Stimulated activated CD4-positive, alpha-beta T cell treated with anti-CD3 and anti-CD28 coated beads, TNF-alpha, amount 100 ng/mL, for 1 hour (primary cell): ENCODE measurements at places on chromosomes 6 and 20.

DNA sequence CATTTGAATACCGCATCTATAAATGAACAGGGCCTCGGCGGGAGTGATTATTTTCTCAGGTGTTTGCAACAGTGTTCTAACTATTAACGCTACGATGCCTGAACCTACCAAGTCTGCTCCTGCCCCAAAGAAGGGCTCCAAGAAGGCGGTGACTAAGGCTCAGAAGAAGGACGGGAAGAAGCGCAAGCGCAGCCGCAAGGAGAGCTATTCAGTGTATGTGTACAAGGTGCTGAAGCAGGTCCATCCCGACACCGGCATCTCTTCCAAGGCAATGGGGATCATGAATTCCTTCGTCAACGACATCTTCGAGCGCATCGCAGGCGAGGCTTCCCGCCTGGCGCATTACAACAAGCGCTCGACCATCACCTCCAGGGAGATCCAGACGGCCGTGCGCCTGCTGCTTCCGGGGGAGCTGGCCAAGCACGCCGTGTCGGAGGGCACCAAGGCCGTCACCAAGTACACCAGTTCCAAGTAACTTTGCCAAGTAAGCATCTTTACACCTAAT is 70.9 kb downstream of the HFE start:
- peak; percentile 79 for DNase-seq

GRCh38 chr6:6645261-6645917 is 56.9 kb downstream of the LY86 start:
- DNase-seq, result no peak

GRCh38 chr6:154471609-154472362 is 38.7 kb downstream of the CNKSR3 start:
- no peak for DNase-seq

- no peak for DNase-seq
These were observed 59.0 kb downstream of the PSMG4 start for GRCh38 chr6:3317741-3318211.

GRCh38 chr6:145375502-145375901 is 359.8 kb downstream of the EPM2A start:
- DNase-seq, result no peak

GRCh38 chr6:137856138-137856898 is 10.7 kb upstream of the TNFAIP3 start:
- no peak for DNase-seq
